ENCODE measurements at places on chromosomes 1 and 21.
A peak's percentile ranks its signal among the peaks of the same experiment; 100 is the strongest.

- peak; percentile 92 for DNase-seq
These were observed 1.5 kb upstream of the PTP4A2 start for GRCh38 chr1:31939484-31940329.

- peak; percentile 4 for DNase-seq
These were observed 30.8 kb downstream of the TRIM67 start for GRCh38 chr1:231192620-231193163.

DNA sequence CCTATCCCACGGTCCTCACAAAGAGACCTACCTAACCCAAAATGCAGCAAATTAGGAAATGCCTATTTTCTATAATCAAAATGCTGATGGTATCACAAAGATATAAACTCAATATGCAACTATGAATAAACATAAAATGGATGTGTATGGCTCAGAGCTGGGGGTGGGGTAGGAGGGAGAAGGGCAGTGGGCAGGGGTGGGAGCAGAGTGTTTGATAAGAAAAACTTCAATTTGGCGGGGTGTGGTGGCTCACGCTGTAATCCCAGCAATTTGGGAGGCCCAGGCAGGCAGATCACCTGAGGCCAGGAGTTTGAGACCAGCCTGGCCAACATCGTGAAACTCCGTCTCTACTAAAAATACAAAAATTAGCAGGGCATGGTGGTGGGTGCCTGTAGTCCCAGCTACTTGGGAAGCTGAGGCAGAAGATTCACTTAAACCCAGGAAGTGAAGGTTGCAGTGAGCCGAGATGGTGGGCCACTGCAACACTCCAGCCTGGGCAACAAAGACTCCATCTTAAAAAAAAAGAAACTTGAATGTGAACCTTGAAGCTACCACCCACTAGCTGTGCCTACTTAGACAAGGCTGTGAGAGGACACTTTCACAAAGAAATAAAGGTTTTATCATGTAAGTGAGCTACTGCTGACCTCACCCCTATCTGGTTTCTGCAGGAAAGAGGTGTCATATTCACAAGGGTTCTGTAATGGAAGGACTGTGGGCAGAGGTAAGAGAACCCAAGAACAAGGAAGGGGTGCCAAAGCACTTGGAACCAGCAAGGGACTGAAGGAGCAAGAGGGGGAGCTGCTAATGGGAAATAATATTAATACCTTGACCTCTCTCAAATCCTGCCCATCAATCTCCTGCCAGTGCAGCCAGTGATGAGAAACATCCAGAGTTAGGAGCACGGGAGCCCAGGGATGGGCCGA lies 53.0 kb downstream of the HLCS start:
- DNase-seq, result no peak

GRCh38 chr1:109482242-109482641 lies 1.5 kb upstream of the ATXN7L2 start:
- no peak for DNase-seq

DNA sequence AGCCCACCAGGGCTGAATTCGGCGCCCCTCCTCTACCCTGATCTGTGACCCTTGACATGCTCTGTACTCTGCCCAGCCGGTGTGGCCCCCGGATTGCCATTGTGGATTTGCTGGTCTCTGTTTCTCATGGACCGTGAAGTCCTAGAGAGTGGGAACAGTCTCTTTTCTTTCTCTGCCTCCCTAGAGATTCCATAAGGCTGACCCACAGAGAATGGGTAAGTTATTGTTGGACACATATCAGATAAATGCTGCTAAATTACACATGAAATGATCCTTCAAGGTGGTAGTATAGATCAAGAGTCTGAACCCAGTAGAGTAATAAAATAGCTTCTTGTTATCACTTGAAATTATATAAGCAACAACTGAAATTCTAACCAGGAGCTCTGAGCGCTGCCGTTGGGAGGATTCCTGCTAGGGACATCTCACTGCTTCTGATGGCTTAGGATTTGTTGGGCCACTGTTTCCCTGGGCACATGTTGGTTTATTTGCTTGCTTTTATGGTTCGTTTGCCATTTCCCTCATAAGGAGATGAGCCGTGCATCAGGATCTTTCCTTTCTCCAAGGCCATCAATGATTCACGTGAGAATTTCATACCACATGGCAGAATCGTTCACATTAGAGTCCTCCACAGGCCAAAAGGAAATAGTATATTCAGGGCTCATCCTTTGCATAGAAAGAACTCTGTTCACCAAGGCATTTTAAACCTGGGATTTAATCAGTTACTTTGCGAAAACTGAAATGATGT lies 111.9 kb downstream of the ZBTB18 start:
- DNase-seq, result peak; percentile 40

GRCh38 chr1:82492159-82492558 lies 691.4 kb downstream of the ADGRL2 start:
- no peak for DNase-seq

DNA sequence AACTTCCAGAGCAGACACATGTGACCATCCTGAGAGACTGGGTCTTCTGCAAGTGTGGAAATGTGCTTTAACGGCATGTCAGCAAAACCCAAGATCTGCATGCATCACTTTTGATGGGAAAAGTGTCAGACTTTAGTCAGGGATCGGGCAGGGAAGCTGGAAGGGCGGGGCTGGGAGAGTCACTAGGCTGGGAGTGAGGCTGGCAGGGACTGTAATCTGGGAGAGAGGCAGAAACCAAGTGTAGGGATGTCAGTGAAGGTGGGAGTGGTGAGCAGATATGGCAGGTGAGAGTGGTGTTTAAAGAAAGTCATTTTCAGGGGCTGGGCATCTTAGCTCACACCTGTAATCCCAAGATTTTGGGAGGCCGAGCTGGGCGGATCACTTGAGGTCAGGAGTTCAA lies 11.3 kb downstream of the CDA start:
- no peak for DNase-seq

DNA sequence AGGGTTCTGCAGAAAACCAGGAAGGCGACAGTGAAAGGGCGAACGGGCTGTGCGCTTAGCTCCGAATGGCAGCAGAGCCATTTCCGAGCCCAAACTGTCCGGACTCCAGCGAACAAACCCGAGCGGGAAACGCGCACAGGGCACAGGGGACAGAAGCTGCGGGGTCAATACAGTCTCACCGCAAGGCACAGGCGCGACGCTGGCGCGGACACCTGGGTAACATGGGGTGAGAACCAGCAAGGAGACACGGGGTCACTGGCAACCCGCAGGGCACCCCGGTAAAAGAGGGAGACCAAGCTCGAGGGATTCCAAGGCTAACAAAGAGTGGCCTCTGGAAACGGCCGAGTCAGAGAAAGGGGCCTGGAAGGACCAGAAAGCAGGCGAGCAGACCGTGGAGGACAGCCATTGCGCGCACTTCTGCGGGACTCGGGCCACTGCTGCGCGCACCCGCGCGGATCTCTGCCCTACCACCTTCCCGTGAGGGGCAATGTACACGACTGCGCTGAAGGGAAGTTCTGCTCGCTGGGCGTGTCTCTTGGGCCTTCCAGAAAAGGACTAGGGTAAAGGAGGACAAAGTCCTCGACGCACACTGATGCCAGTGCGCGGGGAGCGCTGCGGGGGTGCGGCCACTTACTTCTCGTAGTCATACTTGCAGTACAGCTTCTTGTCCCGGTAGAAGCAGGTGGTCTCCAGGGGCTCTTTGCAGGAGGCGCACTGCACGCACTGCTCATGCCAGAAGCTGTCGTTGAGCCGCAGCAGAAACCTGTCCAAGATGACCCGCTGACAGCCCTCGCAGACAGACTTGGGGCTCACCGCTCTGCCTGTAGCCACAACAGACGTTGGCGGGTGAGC lies 3.8 kb downstream of the LMX1A start:
- no peak for DNase-seq

DNA sequence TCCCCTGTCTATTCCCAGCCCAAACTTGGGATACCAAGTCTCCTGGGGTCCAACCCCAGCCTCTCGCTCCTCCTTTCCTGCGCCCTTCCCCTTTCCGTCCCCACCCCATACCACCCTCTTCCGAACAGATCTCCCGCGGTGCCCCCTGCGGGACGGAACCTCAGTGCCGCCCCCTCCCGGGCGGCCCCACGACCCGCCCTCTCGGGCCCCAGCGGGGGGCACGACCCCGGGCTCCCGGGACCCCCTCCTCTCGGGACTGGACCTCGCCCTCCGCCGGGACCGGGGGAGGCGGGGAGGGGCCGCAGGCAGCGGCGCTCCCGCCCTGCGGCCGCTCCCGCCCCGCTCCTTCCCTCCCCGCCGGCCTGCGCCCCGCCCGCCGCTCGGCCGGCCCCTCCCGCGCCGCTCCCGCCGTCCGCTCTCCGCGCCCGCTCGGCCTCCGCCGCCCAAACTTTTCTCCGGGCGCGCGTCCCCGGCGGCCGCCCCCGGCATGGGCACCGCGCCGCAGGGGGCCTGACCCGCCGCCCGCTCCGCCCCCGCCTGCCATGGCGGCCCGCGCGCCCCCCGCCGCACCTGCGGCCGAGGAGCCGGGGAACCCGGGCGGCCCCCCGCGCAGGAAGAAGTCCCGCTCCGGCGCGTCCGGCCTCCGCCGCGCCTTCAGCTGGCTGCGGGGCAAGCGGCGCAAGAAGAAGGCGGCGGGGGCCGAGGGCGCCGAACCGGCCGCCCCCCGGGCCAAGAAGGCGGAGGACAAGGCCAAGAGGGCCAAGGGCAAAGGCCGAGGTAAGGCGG lies 39.0 kb upstream of the SYNC start:
- DNase-seq, result no peak

DNA sequence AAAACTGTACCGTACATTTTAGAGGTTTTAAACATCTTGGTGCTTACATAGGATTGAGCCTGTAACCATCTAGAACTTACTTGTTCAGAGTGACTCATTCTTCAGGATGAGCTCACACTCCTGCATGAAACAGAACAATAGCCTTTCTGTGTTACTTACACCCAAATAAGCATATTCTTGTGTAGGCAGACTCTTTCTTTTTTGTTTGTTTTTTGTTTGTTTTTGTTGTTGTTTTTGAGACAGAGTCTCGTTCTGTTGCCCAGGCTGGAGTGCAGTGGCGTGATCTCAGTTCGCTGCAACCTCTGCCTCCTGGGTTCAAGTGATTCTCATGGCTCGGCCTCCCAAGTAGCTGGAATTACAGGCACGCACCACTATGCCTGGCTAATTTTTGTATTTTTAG lies 3.8 kb upstream of the CA6 start:
- peak; percentile 75 for DNase-seq

DNA sequence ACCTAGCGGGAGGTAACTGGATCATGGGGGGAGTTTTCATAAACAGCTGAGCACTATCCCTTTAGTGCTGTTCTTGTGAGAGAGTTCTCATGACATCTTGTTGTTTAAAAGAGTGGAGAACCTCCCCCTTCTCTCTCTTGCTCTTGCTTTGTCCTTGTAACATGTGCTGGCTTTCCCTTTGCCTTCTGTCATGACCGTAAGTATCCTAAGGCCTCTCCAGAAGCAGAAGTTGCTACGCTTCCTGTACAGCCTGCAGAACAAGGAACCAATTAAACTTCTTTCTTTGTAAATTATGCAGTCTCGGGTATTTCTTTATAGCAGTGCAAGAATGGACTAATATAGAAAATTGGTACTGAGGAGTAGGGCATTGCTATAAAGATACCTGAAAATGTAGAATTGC lies 515.6 kb downstream of the NEGR1 start:
- DNase-seq, result no peak

DNA sequence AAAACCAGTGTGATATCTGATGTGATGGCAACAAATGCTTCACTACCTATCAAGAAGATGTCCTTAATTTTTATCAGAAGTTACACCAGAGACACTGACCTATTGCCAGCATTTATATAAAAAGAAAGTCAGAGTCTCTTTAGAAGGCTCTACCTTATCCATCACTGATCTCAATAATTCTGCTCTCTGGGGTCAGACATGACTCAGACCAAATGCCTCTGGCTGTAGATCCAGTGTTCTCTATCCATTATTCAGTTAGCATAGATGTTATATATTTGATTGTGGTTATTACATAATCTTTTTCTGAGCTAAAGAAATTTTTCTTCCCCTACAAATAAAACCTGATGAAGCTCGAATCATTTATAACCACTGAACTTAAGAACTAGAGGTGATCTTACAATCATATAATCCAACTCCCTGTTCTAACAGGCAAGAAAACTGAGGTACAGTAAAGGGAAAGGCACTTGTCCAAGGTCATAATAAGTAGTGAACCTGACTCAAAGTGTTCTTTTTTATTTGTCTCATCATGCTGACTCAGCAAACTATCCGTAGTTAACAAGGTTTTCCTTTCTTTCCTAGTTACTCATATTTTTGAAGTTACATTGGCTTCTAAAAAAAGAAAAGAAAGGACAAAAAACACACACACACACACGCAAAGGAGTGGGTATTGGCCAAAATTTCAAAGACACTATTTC lies 43.6 kb upstream of the ESRRG start:
- no peak for DNase-seq

GRCh38 chr21:26909972-26910371 lies 56.9 kb downstream of the ADAMTS5 start:
- DNase-seq, result peak; percentile 19

GRCh38 chr1:111592389-111593361 lies 26.9 kb upstream of the RAP1A start:
- DNase-seq, result peak; percentile 88

GRCh38 chr21:35023396-35024070 lies 25.6 kb downstream of the RUNX1 start:
- DNase-seq, result no peak

DNA sequence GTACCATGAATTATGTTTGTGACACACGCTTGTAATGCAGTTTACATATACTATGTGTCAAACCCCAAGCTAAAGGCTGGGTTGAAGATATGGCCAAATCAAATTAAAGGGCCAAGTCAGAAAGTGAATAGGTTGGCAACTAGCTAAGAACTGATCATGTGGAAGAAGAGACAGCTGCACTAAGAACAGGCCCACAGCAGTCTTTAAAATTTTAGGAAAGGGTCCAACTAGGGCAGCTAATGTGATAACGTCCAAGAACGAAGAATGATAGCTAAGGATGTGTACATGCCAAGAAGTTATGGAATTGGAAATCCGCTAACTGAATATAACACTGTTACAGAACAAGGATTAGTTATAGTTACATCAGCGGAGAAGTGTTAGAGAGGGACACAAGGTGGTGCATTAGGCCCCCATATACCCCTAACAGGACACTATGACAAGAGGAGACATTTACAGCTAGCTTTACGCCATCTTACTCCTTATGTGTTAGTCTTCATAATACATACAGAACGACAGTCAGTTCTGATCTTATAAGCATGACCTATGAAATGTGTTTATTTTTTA lies 6.5 kb upstream of the RNF2 start:
- DNase-seq, result no peak

- DNase-seq, result no peak
These were observed 131.8 kb upstream of the PKN2 start for GRCh38 chr1:88552226-88552625.

DNA sequence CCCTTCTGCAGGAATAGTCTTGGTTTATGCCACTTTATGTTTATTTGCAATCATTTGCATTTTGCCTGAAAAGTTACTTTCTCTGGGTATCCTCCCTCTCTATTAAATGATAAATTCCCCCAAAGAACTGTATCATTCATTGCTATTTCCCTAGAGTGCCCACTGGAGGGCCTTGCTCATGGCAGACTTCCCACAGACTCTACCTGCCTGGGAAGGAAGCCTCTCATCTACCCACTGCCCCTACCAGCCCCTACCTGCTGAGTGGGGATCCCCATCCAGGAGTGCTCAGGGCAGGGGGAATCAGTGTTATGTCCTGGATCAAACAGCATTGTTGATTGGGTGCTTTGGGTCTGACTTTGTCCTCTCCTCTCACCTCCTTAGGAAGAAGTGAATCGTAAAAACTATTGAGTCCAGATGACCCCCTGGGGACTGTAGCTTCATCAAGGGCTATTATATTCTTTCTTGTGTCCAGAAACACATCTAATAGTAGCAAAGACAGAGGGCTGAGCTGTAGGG lies 6.8 kb upstream of the LRRN2 start:
- no peak for DNase-seq
